PC-9 (cell line): ENCODE measurements at places on chromosomes 6 and 20.

DNA sequence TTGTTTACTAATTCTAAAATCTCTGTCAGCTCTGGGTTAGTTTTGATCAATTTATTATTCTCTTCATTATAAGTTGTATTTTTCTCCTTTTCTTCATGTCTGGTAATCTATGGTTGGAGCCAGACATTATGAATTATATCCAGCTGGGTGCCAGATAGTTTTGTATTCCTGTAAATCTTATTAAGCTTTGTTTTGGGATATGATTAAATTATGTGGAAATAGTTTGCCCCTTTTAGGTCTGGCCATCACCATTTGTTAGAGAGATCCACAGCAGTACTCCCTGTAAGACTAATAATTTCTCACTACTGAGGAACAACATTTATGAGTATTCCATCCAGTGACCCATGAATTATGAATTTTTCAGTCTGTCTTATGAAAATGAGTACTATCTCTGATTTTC lies 20.9 kb upstream of the SLC17A1 start:
- no peak for DNase-seq

- DNase-seq = peak; percentile 36
Measured at GRCh38 chr20:25054995-25055629, 2.8 kb downstream of the ACSS1 start.

- DNase-seq = no peak
Measured at GRCh38 chr20:35903843-35904242, 50.5 kb downstream of the SCAND1 start.

- DNase-seq = no peak
Measured at GRCh38 chr20:32967961-32968457, 36.2 kb downstream of the SUN5 start.

DNA sequence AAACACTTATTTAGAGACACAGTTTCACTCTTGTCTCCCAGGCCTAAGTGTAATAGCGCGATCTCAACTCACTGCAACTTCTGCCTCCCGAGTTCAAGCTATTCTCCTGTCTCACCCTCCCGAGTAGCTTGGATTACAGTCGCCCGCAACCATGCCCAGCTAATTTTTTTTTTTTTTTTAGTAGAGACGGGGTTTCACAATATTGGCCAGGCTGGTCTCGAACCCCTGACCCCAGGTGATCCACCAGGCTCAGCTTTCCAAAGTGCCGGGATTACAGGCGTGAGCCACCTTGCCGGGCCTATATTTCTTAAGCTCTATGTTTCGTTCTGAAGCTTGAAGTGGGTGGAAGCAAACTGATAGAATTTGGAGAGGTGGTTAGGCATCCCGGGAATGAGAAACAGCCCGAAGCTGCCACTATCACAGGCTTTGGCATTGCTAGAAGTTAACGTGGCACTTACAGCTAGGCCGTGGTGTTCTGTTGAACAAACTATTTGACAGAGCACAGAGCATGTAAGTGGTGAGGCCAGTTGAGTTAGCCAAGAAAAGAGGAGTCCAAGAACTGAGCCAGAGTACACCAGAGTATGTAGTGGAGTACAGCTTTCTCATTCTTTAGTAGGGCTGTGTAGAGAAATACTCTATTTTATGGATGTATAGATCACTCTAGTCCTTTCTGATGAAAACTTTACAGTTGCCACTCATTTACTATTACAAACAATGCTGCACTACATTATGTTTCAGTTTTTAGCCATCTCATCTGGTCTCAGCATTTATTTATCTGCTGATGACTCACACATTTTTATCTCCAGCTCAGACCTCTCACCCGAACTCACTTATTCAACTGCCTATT lies 62.0 kb upstream of the HFE start:
- DNase-seq = peak; percentile 27

- no peak for DNase-seq
Measured at GRCh38 chr6:69027861-69028260, 392.8 kb downstream of the ADGRB3 start.

DNA sequence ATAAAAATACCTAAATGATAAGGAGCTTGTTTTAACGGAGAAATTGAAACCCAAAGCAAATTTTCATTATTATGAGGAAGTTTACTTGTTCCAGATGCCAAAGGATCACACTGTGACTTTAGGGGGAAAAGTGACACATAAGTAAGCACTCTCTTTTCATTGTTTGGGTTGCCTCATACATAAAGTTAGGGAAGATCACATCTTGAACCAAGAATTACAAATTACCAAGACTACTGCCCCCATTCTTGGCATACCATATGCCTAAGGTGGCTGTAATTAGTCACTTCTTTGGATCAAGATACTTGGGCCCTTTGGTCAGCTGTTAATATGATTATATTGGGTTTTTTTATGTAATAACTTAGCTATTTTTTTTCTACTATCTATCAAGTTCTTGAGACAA lies 269.0 kb downstream of the COL12A1 start:
- peak; percentile 39 for DNase-seq

DNA sequence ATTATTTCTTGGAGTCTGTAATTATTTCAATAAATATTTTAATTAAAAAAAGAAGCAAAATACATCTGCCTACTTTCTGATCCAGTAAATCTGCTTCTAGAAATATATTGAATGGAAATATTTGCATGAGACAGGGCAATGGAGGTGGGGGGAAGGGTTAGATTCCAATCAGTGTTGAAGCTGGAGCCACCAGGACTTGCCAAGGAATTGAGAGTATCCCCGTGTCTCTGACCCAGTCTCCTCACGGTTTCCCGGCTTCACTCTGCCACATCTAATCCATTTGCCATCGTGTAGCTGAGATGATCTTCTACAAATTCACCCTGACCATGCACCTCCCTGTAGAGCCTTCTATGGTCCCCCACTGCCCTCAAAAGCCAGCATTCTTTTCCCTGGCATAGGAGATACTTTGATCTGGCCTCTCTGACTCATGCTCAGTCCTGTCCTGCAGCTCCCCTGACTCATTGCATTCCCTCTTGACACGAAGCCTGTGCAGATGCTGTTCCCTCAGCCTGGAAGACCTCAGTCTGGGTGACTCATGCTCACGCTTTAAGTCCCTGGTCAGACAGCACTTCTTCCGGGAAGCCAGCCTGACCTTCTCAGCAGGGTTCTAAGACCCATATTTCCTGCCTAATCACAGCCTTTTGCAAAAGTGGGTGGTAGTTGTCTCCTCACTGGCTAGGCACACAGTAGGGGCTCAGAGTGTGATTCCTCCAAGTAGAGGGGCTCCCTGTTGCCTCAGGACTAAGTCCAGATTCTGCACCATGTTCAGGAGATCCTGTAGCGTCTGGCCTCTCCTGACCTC lies 23.0 kb upstream of the FKBP1A start:
- DNase-seq = peak; percentile 87

DNA sequence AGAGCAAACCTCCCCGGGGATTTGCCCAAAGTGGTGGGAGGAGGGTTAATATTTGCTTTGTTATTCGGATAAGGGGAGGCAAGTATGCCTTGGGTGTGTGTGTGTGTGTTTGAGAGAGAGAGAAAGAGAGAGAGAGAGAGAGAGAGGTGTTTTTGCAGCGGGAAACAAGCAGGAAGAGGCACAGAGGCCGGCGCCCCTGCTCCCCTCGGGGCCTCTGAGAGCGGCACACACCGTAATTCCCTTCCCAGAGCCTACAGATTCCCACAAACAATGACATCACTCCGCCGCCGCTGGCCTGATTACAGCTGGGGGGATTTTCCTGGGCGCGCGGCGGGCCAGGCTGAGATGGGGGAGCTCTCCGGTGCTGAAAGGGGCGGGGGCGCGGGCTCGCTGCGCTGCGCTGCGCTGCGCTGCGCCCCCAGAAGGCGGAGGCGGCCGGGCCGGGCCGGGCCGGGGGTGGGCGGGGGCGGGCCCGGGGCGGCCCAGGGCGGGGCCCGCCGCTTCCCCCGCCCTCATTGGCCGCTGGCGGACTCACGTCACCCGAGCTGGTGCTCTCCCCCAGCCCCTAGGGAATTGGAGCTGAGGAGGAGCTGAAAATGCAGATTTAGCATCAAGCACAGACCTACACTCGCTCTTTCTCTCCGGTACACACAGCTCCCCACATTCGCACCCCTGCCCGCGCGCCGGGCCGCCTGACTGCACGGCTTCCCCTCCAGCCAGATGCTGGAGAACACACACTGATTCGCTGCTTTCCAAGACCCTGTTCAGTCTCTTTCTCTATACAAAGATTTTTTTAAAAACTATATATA lies at the start of gene PCSK2:
TSS of gene PCSK2 (plus strand) at position 631 of the 809 bp plus-strand sequence. CDS start 266 bp downstream, outside the sequence.
- DNase-seq = no peak

- DNase-seq = no peak
Measured at GRCh38 chr6:169224185-169224695, 29.4 kb downstream of the THBS2 start.

- no peak for DNase-seq
Measured at GRCh38 chr6:31378062-31378720, 21.2 kb upstream of the HLA-B start.

- DNase-seq = peak; percentile 50
Measured at GRCh38 chr6:123771126-123771525, 32.5 kb upstream of the NKAIN2 start.

DNA sequence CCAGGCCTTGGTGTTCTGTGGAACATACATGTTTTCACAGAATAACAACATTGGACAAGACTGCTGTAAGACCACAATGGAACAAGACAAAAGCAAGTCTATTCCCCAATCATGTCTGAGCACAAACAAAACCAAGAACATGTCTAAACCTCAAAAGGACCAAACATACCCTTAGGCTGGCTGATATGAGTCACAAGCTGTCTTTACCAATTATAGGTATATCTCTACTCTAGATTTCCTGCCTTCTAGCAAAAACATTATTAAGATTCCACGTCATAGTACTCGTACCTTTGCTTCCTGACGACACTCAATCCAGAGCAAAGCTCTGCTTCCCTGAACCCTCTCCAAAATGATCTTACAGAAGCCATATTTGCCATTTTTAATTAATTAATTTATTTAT lies 15.4 kb upstream of the L3MBTL1 start:
- peak; percentile 62 for DNase-seq

DNA sequence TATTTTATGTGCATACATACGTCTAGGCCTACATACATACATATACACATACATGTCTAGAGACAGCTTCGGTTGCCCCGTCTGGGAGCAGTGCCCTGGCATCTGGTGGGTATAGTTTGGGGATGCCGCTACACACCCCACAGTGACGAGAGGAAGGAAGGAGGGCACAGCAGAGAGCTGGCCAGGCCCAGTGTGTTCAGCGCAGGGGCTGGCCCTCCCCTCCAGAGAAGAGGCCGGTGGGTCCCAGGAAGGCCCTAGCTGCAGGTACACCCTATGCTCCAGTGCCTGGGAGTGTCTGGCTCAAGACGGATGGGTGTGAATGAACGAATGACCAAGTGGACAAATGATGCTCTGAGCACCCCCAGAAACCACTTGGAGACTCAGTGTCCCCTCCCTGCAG lies 284.6 kb downstream of the CDH4 start:
- DNase-seq = no peak

GRCh38 chr6:122297010-122297409 lies 102.4 kb upstream of the HSF2 start:
- no peak for DNase-seq

DNA sequence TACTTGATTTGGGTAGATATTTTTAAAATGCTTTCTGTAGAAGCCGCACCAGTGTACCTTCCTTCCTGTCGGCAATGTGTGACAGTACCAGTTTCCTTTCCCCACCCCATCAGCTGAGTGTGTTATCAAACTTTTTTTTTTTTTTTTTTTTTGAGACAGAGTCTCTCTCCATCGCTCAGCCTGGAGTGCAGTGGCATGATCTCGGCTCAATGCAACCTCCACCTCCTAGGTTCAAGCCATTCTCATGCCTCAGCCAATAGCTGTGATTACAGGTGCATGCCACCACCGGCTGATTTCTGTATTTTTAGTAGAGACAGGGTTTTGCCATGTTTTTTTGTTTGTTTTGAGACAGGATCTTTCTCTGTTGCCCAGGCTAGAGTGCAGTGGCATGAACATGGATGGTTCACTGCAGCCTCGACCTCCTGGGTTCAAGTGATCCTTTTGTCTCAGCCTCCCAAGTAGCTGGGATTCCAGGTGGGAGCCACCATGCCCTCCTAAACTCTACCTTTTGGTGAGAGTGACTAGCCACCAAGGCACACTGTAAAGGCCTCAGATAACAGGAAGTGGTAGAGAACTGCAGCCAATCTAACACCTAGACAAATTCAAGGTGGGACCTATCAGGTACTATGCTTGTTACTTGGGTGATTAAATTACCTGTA lies 26.5 kb upstream of the ZBTB22 start:
- DNase-seq = no peak

DNA sequence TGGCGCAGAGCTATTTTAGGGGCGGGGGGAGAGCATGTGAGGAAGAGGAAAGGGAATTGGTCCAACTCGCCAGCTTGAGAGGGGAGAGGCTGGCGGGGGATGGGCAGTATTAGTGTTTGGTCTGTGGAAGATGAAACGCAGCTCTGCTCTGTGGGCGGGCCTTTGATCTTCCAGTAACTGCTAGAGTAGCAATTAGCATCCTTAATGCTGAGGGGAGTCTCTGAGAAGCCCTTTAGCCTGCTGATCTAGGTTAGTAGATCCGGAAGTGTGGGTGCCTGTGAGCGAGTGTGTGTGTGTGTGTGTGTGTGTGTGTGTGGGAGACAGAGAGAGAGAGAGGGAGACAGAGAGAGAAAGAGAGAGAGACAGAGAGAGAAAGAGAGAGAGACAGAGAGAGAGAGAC lies 117.2 kb upstream of the BACH2 start:
- DNase-seq = no peak

DNA sequence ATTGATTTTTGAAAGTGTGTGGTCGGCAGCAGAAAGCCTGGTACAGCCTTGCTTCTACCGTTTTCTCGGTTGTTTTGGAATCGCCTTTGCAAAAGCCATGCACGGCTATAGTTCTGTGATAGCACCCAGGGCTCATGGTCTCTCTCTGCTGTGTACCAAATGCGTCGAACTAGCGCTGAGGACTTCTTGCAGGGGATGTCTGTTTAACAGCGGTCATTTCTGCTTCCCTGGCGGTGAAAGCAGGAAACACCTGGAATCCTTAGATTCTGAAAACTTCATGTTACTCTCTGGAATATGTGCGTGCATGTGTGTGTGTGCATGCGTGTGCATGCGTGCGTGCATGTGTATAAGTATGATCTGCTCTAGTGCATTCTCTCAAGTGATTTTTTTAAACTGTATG lies 26.1 kb upstream of the GCNT2 start:
- no peak for DNase-seq

DNA sequence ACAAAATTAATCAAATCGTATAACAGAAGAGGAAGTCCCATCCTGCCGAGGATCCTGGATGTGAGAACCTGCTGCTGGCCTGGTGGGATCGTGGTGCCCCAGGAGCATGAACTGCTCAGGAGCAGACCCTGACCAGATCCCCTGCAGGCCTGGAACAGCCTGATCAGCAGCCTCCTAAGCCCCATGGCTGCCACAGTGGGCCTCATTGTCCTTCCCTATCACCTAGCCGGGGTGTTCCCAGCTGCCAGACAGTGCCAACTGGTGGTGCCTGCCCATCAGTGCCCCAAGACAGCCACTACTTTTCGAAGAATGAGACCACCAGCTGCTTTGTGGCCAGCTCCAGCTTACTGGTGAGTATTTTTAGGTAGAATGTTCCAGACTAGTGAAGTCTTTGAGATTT lies 19.6 kb upstream of the MAS1L start:
- no peak for DNase-seq

- DNase-seq = no peak
Measured at GRCh38 chr6:153411070-153411648, 280.1 kb upstream of the RGS17 start.
